Tibial artery (tissue), 4 donors: ENCODE measurements at places on chromosomes 1 and 21.

GRCh38 chr1:244730153-244730933 is 77.4 kb downstream of the DESI2 start:
- no peak for DNase-seq

GRCh38 chr1:223674119-223674890 is 8.8 kb upstream of the CAPN8 start:
- no peak for DNase-seq

- no peak for DNase-seq
Observed at GRCh38 chr1:226436472-226436854, 28.6 kb upstream of the PARP1 start.

DNA sequence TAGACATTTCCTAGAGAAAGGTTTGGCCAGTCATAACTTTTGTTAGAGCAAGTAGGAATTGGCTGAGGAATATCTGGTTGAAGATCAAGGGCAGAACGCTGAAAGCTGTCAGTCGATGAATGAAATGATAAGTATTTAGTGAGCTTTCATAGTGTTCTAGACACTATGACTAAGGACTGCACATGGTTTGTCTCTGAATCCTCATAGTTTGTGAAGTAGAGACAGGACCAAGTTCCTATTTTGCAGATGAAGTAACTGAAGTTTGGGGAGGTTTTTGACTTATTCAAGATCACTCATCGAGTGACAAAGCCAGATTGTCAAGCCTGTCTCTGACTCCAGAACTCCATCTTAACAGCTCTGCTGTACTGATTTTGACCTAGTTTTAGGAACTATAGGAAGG is 4.7 kb downstream of the ELOA start:
- no peak for DNase-seq

GRCh38 chr1:47755101-47755990 is 241.8 kb downstream of the TRABD2B start:
- DNase-seq = no peak

DNA sequence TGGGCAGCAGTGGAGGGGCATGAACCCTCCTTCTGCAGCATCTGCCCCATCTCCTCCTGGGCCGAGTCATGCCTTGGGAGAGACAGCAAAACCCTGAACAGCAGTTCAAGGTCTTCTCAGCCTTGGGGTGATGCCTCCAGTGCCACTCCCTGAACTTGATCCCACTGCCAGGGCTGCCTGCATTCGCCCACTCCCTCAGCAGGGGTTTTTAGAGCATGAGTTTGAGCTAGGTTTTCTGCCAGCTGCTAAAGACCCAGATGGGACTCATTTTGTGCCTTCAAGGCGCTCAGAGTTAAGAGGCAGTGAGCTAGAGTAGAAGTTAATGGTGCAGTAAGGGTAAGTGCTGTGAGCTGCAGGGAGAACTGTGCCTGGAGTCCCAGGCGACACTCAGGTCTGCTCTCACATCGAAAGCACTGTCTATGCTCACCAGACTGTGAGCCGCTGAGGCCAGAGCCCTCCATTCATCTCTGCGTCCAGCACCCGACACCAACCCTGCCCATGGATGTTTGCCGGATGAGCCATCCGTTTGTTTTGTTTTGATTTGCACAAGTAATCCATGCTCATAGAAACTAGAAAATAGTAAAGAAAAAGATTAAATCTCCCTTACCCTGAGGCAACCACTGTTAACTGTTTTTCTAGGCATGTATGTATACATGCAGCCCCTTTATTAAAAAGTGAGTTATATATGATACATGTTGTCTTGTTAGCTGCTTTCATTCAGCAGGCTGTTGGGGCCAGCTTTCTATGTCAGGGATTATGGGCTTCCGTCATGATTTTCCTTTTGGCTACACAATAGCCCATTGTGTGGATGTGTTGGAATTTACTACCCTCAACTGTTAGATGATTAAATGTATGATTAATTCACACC is 67.8 kb downstream of the VPS26C start:
- DNase-seq = no peak

- no peak for DNase-seq
Observed at GRCh38 chr21:35658242-35658641, 402.1 kb downstream of the SETD4 start.

DNA sequence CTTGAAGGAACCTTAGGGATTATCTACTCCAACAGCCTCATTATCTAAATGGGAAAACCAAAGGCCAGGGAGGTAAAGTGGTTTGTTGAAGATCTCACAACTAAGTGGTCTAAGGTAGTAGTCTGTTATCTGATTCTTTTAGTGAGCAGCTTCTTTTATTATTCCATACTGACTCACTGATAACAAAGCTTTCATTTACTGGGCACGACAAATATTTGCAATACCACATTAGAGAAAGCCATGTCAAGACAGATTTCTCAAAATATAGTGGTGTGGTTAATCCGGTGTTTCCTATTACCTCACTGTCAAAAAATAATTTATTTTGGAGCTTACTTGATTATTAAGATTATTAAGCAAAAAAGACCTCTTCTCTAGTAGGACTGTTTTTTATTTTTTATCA is 369.1 kb downstream of the S1PR1 start:
- no peak for DNase-seq

GRCh38 chr1:13956393-13956792 is 256.4 kb downstream of the PRDM2 start:
- DNase-seq = no peak

- no peak for DNase-seq
Observed at GRCh38 chr1:206003854-206004800, 932 bp upstream of the RAB7B start.

DNA sequence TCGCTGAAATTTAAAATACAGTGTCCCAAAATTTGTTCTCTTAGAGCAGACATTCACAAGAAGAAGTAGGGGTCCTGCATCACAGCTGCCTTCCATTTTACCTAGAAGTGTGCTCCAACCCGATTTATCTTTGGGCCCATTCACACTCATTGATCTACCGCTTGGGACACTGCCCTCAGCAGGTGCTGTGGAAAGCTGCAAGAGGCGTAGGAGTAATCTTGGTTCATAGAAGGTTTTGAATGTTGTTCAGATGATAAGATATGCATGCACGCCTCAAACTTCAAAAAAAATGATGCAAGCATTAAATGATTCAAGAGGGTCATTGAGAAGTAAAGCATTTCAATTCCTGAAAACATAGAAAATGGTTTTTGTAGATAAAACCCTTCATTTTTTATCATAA is 18.6 kb upstream of the C1orf105 start:
- no peak for DNase-seq

GRCh38 chr1:24329331-24329730 is 10.2 kb downstream of the GRHL3 start:
- DNase-seq = no peak

DNA sequence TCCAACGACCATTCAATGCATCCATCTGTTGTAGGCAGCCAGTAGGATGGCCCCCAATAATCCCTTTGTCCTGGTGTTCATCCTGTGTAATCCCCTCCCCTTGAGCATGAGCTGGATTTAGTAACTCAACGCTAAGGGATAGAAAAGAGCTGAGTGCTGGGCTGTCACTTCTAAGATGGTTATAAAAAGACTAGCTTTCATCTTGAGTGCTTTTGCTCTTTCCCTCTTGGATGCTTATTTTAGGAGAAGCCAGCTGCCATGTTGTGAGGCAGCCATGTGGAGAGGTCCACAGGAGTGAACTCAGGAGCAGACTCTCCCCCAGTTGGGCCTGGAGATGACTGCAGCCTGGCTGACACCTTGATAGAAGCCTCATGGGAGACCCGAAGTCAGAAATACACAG is 401.5 kb downstream of the VAV3 start:
- DNase-seq = no peak

DNA sequence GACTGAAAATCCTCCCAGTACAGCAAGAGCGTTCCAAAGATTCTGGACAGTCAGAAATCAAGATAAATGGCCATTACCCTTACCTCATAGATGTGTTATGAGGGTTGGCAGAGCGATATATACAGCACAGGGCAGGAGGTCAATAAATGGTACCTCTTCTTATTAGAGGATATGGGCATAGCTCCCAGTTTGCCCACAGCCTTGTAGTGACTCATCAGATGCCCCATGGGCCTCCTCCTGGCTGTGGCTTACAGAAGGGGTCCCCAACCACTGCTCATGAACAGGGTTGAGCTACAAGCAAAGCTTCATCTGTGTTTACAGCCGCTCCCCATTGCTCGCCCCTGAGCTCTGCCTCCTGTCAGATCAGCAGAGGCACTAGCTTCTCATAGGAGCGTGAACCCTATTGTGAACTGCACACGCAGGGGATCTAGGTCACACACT is 7.3 kb upstream of the IFNGR2 start:
- no peak for DNase-seq

GRCh38 chr1:20430355-20431175 is 55.4 kb downstream of the CAMK2N1 start:
- DNase-seq = no peak

GRCh38 chr1:114386129-114387009 is 124.6 kb downstream of the TRIM33 start:
- DNase-seq = no peak

DNA sequence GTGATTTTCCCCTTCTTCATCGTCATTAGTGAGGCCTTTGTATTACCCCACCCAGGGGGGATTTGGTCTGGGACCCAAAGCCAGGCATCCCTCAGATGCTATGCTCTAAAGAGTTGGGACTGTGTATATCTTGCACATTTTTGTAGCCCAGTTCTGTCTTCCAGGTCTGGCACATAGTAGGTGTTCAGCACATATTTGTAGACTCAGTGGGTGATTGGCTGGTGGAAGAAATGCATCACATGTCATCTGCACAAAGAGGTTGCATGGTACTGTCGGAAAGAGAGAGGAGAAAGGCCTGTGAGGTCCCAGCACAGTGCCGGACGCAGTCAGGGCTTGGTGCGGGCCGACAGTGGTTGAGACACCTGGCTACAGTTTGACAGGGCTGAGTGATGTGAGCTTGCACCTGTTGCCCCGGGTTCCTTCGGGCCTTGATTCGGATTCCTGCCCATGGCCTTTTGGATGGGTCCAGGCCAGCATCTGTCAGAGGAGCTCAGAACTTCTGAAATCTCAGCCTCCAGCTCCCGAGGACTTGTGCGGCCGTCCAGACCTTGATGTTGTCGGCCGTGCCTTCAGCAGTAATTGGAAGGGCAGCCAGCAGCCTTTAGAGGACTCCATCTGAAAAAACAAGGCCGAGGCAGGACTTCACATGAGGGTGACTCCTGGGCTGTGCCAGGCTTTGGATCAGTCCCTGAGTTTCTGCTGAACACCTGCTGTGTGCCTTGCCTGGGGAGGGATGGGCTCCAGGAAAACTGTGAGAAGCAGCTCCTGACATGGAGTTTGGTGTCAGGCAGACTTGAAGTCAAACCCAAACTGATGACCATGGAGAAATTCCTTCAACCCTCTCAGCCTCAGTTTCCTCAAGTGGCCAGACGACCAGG is 40.9 kb upstream of the PADI1 start:
- no peak for DNase-seq

- DNase-seq = no peak
Observed at GRCh38 chr1:165179306-165179705, 177.2 kb downstream of the LMX1A start.

- DNase-seq = no peak
Observed at GRCh38 chr21:15195768-15196167, 131.0 kb upstream of the NRIP1 start.

DNA sequence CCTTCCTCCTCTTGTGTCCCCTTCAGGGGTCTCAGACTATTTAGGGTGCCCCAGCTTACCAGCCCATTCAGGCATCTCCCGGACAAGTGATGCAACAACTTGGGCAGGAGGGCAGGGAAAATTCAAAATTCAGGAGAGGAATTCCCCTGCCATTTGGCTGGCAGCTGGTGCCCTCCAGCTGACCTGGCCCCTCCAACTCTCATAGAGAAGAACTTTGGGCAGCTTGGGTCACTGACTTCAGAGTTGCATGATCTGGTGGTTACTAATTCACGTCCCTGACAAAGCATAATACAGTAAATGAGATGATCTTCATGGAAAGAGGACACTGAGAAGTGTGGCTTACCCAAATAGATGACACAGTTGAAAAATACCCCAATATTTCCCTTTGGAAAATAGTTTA is at the start of gene FCAMR:
Gene FCAMR (minus strand): TSS at position 15 of the 400 bp plus-strand sequence. CDS start 335 bp downstream, outside the sequence.
- DNase-seq = no peak

GRCh38 chr1:76033800-76034475 is 40.6 kb upstream of the ST6GALNAC3 start:
- DNase-seq = no peak

DNA sequence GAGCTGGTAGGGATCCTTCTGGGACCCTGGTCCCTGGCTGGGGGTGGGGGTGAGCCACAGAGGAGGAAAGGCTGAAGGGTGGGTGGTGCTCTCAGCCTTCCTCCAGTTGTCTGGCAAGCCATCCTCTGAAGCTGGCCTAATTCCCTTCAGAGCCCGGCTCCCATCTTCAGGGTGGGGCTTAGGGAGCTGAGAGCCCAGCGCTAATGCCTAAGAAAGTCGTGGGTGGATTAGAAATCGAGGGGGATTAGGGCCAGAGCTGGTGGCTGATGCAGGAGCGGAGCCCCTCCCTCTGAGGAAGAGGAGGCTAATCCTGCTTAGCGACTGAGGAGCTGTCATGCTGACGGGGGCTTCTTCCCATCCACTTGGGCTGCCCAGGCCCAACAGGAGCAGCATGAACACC is 30.8 kb upstream of the DMBX1 start:
- no peak for DNase-seq

DNA sequence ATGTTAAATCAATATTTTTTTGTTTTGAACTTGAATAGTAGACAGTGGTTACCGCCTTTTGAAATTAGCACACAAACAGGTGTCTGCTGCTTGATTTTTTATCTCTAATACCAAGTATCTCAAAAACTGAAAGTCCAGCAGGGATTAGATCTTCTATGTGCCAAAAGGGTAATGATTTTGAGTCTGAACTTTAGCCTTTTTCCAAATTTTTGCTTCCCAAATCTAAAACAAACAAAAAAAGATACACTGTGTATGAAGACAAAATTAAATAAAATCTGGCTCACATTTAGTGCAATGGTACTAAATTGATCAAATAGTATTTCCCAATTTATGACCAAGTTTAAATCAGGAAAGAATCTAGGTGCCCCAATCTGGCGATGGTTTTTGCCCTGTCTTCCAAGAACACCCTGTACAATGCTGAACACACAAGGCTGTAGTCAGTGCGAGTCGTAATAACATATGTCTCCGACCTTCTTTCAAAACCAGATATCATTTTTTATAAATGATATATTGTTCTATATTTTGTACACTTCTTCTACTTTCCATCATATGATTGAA is 40.5 kb downstream of the PLPPR4 start:
- no peak for DNase-seq

DNA sequence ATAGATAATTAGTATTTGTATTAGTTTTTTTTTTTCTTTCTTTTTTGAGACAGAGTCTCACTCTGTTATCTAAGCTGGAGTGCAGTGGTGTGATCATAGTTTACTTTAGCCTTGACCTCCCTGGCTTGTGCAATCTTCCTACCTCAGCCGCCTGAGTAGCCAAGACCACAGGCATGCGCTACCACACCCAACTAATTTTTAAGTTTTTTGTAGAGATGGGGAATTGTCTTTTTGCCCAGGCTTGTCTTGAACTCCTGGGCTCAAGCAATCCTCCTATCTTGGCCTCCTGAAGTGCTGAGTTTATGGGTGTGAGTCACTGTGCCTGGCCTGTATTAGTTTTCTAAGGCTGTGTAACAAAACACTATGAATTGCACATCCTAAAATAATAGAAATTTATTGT is 58.3 kb downstream of the MSH4 start:
- DNase-seq = no peak
